ENCODE measurements at places on chromosomes 11 and 22.

- DNase-seq = no peak
These were observed 1.1 kb upstream of the ATP6V1E1 start for GRCh38 chr22:17629641-17630040.

DNA sequence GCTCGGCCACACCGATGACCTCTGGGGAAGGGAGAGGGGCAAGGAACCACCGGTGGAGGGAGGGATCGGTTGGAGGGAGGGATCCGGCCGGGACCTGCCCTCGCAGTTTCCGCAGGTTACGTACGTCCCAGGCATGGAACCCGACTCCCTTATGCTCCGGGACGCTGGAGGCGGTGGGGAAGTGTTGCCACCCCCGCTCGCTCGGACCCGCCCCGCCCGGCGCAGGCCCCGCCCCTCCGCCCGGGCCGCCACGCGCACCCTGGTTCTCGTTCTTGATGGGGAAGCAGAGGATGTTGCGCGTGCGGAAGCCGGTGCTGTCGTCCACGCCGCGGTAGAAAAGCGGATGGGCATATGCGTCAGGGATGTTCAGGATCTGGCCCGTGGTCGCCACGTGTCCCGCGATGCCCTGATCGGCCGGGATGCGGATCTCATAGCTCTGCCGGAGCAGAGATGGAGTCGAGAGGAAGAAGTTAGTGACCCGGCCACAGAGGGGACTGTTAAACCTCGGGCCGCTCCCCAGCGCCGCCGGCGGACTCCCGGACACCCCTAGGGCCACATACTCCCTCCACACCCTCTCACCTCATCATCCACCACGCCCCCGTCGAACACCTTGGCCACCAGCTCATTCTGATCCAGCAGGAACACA is 89.8 kb downstream of the PDE2A start:
- DNase-seq = peak; percentile 5

DNA sequence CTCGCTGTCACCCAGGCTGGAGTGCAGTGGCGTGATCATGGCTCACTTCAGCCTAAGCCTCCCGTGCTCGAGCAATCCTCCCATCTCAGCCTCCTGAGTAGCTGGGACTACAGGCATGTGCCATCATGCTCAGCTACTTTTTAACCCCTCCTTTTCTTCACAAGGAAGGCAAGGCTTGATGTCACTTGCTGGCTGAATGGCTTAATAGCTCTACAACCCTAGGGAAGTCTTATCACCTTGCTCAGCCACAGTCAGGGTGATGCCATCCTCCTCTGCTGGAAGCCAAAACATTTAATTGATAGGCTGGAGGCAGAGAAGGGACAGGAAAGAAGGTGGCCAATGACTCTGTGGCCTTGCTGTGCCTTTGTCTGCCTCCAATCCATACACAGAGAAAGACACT is 131.9 kb downstream of the MED15 start:
- no peak for DNase-seq

DNA sequence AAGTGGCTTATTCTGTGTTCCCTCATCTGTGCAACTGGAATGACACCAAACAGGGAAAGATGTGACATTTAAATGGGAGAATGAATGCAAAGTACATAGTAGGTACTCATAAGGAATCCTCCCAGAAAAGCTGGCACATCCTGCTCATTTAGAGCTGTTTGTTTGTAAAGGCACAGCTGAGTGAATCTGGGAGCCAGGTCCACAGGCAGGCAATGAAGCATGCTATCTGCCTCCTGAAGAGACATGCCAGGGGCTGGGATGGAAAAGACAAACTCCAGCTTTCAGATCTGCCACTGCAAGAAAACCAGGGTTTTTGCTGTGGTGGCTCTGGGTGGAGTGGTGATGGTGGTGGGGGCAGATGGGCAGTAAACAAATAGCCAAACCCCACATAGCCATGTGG is 150.1 kb downstream of the TENM4 start:
- DNase-seq = no peak

GRCh38 chr11:102398297-102398696 is 51.3 kb downstream of the BIRC2 start:
- no peak for DNase-seq

- peak; percentile 46 for DNase-seq
These were observed at the start of gene MYRF for GRCh38 chr11:61752117-61752924. Gene MYRF (plus strand): TSS chr11:61752636. CDS start chr11:61752745, 109 bp downstream.

GRCh38 chr11:95495706-95496105 is 264.7 kb upstream of the SESN3 start:
- no peak for DNase-seq

- DNase-seq = no peak
These were observed 118.8 kb upstream of the CRYBB3 start for GRCh38 chr22:25080855-25081254.

DNA sequence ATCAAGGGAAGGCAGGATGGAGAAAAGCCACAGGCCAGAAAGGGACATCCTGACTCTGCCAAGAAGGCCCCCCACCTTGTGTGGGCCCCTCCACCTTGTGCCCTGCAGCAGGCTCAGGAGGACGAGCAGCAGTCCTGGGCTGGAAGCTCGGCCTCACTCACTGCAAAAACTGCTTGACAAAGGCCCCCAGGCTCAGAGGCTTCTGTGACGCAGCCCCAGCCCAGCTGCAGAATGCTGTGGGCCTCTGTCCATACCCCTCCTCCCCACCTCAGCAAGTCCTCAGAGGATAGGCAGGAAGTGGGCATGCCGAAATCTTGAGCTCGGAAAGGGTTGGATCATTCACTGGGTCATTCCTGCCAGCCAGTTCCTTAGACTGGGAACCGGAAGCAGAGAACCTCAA is 61.9 kb downstream of the NRXN2 start:
- DNase-seq = peak; percentile 81

- no peak for DNase-seq
These were observed 34.3 kb downstream of the TREH start for GRCh38 chr11:118645066-118645715.

GRCh38 chr11:116342148-116342547 is 430.6 kb downstream of the BUD13 start:
- DNase-seq = no peak

GRCh38 chr22:37351232-37351631 is 68.9 kb downstream of the CYTH4 start:
- DNase-seq = no peak

GRCh38 chr22:22226448-22227187 is 18.0 kb upstream of the VPREB1 start:
- no peak for DNase-seq

DNA sequence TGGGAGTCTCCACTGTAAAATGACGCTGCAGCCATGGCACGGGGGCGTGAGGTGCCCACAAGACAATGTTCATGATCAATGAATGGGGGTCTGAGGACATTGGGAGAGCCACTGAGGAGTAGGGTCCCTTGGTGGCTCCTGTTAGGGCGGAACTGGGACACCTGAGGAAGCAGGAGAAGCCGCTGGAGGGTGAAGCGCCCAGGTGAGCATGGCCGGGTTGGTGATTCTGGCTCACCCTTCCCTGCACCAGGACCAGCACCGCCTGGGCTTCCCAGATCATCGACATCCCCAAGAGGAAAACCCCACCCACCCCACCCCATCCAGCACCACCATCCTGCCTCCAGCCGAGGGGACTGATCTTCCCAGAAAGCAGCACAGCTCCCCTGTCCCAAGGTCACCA is 30.6 kb downstream of the SHANK2 start:
- DNase-seq = no peak

- DNase-seq = no peak
These were observed 547 bp downstream of the TUBA8 start for GRCh38 chr22:18110954-18111758.

GRCh38 chr11:91686281-91686680 is 538.3 kb upstream of the FAT3 start:
- no peak for DNase-seq

DNA sequence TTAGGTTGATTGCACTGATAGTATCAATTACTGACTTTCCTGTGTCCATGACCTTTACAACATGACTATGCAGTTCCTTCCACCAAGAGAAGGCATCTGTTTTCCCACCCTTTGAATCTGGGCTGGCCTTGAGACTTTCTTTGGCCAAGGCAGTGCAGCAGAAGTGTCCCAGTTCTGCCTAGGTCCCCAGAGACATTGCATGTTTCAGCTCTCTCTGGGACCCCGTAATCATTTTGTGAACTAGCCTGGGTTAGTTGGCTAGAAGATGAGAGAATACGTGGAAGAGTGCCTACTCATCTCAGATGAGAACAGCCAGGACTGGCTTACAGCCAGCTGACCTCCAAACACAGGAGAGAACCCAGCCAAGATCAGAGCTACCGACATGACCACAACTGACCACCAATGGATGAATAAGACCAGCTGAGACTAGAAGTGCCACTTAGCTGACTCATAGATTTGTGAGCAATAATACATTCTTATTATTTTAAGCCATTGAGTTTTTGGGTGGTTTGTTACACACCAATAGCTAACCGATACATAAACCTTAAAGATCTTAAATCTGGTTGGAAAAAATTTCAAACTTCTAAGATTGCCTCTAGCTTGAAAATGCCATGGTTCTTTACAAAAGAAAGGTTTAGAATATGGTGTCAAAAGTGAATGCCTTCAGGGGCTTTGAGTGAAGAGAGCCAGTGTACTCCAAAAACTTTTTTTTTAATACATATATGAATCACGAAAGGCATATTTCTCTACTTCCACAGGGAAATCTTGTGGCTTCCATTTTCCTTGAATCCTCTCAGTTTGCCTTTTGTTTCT is 145.2 kb downstream of the FBXO7 start:
- DNase-seq = peak; percentile 67

GRCh38 chr11:29612423-29612822 is 404.4 kb downstream of the KCNA4 start:
- DNase-seq = peak; percentile 4

DNA sequence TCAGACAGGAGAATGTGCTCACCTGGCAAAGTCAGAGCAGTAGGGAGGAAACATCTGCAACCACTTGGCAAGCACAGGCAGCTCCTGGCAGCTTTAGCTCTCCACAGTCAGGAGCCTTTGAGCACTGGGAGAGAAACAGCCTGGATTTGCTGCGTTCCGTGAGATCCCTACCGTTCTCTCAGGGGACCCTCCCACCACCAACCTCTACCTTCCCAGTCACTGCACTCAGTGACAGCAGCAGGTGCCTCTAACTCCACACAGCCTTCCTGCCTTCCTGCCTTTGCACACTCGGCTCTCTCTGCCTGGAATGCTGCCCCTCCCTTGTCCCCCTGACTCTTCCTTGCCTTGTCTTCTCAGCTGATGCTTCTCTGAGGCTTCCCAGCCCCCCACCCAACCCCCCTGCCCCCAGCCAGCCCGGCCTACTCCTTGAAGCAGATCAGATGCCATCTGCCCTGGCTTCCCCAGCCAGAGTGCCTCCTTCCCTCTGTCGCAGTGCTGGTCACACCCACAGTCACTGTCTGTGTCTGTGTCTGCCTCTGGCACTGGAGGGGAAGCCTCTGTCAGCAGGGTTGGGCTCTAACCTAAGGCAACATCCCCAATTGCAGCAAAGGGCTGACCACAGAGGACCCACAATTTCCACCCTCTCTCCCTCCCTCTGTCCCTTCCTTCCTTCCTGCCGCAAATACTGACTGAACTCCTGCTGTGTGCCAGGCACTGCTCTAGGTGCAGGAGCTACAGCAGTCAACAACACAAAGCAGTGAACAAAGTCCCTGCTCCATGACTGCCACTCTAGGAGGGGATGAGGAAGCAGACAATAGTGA is 14.9 kb upstream of the TSKU start:
- peak; percentile 31 for DNase-seq

DNA sequence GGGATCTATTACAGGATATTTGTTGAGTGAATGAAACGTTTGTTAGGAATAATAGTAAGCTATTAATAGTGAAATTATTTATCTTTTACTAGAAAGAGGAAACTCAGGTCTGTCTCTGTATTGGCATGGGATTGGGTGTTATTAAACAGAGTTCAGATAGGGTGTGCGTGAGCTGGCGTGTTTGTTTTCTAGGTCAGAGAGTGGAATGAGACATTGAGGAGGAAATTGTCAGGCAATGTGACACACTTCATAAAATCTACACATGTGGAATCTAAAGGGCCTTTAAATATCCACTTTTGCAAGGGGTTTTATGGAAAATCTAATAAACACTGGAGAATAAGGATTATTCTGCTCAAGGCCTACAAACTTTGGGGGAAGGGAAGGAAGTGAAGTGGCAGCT is 552.9 kb downstream of the NTM start:
- DNase-seq = no peak

- peak; percentile 30 for DNase-seq
These were observed 527.8 kb downstream of the METTL15 start for GRCh38 chr11:28636033-28636432.

DNA sequence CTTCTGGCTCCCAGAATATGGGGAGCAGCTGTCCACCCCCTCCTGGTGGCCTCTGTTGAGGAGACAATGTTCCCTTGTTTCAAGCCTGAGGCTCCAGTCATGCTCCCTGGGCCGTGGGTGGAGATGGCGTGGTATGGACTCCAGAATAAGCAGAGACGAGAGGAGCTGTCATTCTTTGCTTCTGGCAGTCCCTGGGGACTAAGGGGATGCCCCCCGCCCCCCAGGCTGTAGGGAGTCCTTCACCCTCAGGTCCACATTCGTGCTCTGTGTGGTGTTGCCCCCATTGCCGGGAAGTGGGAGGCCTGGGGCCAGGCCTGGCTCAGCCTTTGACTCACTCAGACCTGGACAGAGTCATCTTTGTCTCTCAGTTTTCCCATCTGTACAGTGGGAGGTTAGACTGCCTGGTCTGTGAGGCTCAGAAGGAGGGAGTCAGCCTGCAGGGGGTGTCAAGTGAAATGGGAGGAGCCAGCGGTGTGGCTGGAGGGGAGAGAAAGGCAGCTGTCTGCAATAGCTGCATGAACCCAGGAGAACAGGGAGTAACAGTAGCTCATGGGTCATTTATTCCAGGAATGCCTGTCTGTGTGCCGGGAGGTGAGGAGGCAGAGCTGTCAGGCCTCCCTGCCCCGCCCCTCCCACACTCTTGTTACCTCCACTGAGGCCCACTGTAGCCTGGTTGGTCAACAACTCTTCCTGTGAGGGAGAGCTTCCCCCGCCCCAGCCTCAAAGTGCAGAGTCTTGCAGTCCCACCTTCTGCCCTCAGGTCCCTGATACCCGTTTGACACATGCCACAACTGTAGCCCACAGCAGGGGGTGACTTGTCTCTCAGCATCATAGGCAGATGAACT is 6.3 kb downstream of the ARHGEF17 start:
- DNase-seq = peak; percentile 74

DNA sequence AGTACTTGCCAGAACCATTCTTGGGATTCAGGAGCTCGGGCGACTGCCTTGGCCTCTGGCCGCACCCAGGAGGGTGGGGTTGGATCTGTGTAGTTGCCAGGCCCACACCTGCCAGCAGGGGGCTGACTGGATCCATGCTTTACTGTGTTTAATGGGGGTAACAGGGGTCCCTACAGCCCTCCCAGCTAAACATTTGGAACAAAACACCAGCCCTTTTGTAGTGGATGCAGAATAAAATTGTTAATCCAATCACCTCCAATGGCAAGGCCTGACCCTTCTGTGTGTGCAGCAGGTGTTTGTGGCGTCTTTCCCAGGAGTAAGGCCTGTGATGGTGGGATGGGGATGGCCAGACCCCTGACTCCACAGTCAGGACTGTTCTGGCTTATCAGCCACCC is 22.5 kb downstream of the SUN2 start:
- DNase-seq = peak; percentile 13

DNA sequence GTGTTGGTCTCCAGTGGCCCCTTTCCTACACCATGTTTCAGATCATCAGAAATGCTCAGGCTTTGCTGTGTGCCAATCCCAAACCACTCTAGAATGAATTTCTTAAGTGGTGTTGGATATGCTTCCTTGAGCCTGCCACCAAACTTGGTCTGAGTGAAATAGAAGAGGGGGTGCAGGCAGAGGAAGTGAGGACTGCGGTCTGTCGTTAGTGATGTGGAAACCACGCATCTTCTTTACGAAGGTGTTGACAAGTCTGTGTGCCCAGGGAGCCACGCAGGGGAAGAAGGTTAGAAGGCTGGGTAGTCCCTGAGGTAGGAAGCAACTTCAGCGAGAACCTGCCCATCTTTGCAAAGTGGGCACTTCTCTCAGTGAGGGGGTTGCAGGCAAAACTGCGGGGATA is 187.4 kb upstream of the NAV2 start:
- no peak for DNase-seq

Measured in fibroblast of skin of abdomen (primary cell).